ENCODE measurements at places on chromosomes 6 and 20.
A peak's percentile ranks its signal among the peaks of the same experiment; 100 is the strongest.

DNA sequence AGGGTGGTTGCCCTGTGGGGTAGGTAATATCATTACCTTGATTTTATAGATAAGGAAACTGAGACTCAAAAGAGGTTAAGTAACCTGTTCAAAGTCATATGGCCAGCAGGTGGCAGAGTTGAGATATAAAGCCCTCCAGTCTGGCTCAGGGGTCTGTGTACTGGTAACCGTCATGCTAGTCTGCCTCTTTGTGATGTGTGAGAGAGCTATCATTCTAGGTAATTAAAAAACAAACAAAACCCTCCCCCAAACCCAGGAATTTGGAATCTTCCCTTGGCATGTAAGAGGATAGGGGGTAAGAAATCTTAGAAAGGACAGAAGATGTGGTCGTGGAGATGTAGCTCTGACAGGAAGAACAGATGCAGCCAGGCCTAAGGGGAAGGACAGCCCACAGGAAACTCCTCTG, 206.0 kb downstream of the CDC5L start:
- peak; percentile 76 for DNase-seq

- DNase-seq: no peak
Observed at GRCh38 chr6:71531841-71532240, 243.2 kb downstream of the OGFRL1 start.

- DNase-seq: no peak
Observed at GRCh38 chr6:154500769-154501577, 9.5 kb downstream of the CNKSR3 start.

DNA sequence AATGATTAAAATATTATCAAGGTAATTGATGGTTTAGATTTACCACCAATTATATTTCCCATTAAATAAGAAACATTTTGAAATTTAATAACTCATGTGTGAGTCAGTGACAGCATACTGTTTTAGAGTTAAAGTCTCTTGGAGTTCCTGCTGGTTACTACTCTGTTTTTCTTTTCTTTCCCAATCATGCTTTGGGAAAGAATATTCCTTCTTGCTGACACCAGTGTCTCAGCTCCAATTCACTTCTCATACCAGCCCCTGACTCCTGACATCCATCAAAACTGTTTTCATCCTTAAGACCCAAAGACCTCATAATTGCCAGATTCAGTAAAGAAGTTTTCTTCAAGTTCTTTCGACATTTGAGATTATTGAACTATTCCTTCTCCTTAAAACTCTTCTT, 50.3 kb downstream of the AIG1 start:
- DNase-seq: no peak

GRCh38 chr6:37802810-37803209, 16.7 kb upstream of the ZFAND3 start:
- DNase-seq: no peak
